ENCODE measurements at places on chromosomes 5 and 9. TPM values are rescaled to one million over a fixed set of nuclear protein-coding genes. Genes with fewer than 3 reads are reported as not detected.

GRCh38 chr5:170449232-170449631, 54.6 kb upstream of the KCNIP1 start:
- no peaks in the 10 kb centered on the region for H3K36me3 ChIP-seq
- DNase-seq, result no peak
- no peak overlapping the region for H3K4me3 ChIP-seq
- peaks cover 9% of the 10 kb centered on the region for H3K4me1 ChIP-seq

DNA sequence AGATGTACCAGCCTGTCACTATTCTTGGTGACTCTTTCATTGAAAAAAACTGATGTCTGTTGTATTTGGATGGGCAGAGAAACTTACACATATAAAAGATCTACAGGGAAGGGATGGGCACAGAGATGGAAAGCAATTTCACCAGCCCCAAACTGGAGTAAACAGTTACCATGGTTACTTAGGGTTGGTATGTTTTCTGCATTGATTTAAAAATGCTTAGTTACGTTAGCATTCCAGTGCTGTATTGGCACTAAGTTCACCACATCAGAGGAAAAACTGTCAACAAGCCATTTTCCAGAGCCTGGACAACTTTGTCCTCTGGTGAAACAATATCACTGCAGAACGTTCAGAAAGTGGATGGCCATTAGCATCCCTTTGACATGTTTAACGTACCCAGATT, 28.0 kb downstream of the MARCHF3 start:
- no peak overlapping the region for H3K4me3 ChIP-seq
- H3K4me1 ChIP-seq, result no peaks in the 10 kb centered on the region
- H3K27me3 ChIP-seq, result no peaks in the 10 kb centered on the region

Gene HABP4
- total RNA-seq, result 6.3 TPM

DNA sequence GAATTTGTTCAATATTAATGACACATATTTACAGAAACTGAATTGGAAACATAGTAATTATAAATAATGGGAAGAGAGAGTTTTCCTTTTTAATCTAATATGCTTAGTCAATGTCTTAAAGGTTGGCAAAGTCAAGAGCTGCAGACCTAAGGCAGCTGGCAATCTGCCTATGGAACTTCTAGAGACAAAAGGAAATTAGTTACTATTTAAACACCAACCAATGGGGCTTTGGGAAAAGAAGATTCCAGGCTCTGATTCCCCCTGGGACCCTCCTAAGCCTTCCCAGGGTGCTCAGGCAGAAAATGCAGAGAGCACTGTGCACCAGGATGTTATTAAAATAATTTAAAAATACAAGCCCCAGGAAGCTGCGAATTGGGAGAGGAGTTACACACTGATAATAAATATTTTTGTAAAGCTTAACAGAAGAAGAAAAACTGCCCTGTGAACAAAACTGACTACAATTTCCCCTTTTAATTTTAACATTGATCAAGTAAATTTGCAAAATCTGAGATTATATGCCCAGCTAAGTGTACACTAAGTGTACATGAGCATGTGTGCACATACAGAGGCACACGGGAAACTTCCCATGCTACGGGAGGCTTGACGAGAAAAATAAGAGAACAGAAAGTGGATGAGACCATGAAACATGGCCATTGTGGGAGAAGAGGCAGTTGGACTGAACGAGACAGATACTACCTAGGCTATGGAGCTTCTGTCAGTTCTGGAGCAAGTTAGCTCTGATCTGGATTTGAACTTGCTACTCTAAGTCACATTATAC, 77.4 kb upstream of the ADAMTS16 start:
- H3K4me1 ChIP-seq, result peaks cover 8% of the 10 kb centered on the region
- peaks cover 18% of the 10 kb centered on the region for H3K27me3 ChIP-seq
- no peak overlapping the region for H3K27ac ChIP-seq
- H3K4me3 ChIP-seq, result no peak overlapping the region
- DNase-seq, result no peak

Gene C5orf47
- total RNA-seq, result not detected

Gene OTULINL
- total RNA-seq, result not detected

Gene PCDHA8
- 0.25 TPM for total RNA-seq

All from MCF 10A (cell line).